Stimulated activated CD4-positive, alpha-beta T cell treated with anti-CD3 and anti-CD28 coated beads, Interleukin-1b, Interleukin-23, amount 100 ng/mL, for 1 hour (primary cell): ENCODE measurements at places on chromosomes 5 and 9.

- DNase-seq, result no peak
Measured at GRCh38 chr5:66960369-66961137, 236.0 kb downstream of the CD180 start.

- DNase-seq, result no peak
Measured at GRCh38 chr9:87137718-87138117, 190.4 kb upstream of the GAS1 start.

- DNase-seq, result no peak
Measured at GRCh38 chr5:78731884-78732283, 83.3 kb upstream of the LHFPL2 start.

- DNase-seq, result no peak
Measured at GRCh38 chr5:170034231-170034630, 53.9 kb upstream of the INSYN2B start.

- no peak for DNase-seq
Measured at GRCh38 chr9:122144836-122145591, 14.6 kb downstream of the NDUFA8 start.

- DNase-seq, result no peak
Measured at GRCh38 chr5:64201996-64202395, 36.4 kb downstream of the RNF180 start.

- no peak for DNase-seq
Measured at GRCh38 chr9:133961226-133962165, 30.6 kb downstream of the VAV2 start.

DNA sequence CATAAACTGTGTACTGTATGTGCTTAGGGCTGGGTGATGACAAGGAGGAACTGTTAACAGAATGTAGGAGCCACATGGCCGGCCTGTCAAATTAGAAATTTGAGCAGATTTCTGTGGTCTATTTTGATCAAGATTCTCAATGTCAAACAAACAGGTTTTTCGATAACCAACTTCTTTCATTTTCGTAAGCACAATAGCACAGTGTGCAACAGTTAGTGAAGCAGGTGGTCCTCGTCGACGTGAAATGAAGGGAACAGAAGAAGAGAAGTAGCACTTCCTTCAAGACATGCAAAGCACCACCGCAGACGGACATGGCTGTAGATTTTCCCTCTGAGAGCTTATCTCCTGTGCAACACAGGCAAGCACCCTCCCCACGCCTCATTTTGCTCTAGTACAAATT, 252.1 kb downstream of the CRB2 start:
- DNase-seq, result no peak

DNA sequence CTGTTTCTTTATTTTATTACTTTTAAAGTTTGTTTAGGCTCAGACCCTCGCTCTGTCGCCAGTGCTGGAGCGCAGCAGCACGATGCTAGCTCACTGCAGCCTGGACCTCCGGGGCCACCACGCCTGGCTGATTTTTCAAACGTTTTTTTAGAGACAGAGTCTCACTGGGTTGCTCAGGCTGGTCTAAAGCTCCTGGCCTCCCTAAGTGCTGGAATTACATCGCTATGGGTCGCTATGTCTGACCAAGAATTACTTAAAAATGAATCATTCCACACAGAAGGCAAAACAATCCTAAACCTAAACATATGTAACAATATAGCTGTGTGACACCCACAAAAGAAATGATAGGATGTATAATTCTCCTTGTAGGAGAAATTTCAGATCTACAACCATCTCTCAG, 86.9 kb upstream of the SIMC1 start:
- no peak for DNase-seq

GRCh38 chr9:132588098-132588497, 5.7 kb downstream of the BARHL1 start:
- no peak for DNase-seq

GRCh38 chr5:7794311-7794710, 56.6 kb downstream of the CFAP90 start:
- no peak for DNase-seq

DNA sequence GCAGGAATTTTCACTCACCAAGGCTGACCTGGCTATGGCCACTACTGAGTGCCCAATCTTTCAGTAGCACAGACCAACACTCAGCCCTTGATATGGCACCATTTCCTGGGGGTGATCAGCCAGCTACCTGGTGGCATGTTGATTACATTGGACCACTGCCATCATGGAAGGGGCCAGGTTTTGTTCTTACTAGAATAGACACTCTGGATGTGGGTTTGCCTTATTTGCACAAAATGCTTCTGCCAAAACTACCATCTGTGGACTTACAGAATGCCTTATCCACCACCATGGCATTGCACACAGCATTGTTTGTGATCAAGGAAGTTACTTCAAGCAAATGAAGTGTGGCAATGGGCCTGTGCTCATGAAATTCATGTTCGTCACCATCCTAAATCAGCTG, 69.7 kb upstream of the SH3GL2 start:
- DNase-seq, result no peak

DNA sequence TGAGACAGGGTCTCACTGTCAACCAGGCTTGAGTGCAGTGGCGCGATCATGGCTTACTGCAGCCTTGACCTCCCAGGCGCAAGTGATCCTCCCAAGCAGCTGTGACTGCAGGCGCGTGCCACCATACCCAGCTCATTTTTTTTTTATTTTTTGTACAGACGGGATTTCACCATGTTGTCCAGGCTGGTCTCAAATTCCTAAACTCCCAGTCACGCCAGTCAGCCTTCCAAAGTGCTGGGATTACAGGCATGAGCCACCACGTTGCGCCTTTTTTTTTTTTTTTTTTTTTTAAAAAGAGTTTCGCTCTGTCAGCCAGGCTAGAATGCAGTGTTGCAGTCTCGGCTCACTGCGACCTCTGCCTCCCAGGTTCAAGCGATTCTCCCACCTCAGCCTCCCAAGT, 27.1 kb upstream of the SRP19 start:
- DNase-seq, result no peak

GRCh38 chr5:137296213-137296781, 202.8 kb downstream of the SPOCK1 start:
- no peak for DNase-seq

DNA sequence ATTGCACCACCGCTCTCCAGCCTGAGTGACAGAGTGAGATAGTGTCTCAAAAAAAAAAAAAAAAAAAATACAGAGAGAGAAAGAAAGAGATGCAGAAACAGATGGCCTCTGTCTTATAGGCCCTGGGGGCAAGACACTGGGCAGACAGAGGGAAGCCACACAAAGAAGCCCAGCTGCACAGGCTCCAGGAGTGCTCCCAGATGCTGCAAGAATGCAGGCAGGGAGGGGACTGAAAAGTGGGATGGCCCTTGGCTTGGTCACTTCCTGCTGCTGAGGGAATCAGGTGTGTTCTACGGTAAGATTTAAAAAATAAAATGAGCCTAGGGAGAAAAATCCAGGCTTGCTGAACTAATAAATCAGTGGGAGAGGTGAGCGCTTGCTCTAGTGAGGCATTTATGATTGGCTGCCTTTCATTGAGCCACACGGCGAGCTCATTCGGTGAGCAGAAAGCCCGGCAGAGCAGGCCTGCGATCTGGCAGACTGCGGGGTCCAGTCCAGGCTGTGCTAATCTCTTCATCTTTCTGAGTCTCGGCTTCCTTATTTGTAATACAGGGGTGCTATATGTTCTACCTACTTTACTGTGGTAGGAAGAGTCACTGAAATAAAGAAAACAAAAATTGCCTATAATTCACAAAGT, 80.6 kb downstream of the RAD23B start:
- DNase-seq, result no peak

DNA sequence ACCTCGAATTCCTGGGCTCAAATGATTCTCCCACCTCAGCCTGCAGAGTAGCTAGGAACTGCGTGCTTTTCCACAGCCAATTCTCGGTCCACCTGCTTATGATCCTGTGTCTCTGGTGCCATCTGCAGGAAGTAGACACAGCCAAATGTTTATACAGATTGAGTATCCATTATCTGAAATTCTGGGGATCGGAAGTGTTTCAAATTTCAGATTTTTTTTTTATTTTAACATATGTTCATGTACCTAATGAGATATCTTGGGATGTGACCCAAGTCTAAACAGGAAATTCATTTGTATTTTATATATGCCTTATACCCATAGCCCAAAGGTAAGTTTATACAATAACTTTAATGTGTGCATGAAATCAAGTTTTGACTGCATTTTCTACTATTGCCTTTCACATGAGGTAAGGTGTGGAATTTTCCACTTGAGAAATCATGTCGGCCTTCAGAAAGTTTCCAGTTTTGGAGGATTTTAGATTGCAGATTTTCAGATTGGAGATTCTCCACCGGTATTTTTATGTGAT, 89.5 kb downstream of the ESM1 start:
- no peak for DNase-seq

GRCh38 chr5:180690562-180690961, 41.2 kb upstream of the FLT4 start:
- no peak for DNase-seq
